GM23338 (cell line): ENCODE measurements at places on chromosomes 2 and 18.

DNA sequence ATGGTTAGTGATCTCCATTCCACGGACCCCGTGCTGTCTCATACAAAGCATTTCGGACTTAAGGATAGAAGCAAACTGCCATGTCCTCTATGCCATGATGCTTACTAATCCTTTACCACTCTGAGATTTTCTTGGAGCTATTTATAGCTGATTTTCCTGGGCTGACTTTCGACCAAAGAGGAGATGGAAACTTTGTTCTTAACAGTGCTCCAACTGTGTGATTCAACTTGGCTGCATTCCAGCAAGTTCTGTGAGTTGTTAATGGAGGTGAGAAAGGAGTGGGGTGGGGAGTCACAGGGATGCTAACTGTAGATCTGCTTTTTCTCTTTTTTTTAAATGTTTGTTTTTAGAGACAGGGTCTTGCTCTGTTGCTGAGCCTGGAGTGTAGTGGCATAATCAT is 45.5 kb upstream of the MSH2 start:
- DNase-seq = no peak

- DNase-seq = no peak
Measured at GRCh38 chr18:51076503-51076902, 46.5 kb downstream of the SMAD4 start.

DNA sequence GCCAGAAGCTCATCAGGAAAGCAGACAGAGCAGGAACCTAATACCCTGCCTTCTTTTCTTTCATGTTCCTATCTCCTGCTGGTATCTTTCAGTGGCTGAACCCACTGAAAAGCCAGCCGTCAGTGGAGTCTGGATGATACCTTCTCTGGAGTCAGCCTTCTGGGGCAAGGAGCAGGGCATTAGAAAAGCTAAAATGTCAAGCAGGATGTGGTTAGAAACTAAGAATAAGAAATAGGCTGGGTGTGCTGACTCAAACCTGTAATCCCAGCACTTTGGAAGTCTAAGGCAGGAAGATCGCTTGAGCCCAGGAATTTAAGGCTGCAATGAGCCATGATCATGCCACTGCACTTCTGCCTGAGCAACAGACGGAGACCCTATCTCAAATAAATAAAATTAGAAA is 642.0 kb upstream of the FSHR start:
- DNase-seq = no peak

DNA sequence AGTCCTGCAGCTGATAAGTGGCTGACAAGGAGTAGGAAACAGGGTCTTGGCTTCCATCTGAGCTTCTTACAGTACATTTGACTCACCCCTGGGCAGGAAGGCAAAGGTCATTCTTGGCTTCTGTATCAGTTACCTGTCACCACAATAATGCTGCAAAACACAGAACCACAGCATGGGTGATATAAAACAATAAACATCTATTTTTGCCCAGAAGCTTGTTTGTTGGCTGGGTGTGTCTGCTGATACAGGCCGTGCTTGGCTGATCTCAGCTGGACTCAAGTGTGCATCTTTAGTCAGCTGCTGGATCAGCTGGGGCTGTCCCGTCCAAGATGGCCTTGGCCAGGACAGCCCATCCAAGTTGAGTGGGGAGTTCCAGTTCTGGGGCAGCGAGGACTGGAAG is 34.7 kb downstream of the ONECUT2 start:
- no peak for DNase-seq

GRCh38 chr18:76410033-76410432 is 85.0 kb downstream of the ZNF516 start:
- no peak for DNase-seq

- no peak for DNase-seq
Measured at GRCh38 chr18:9755615-9756014, 47.5 kb downstream of the RAB31 start.

DNA sequence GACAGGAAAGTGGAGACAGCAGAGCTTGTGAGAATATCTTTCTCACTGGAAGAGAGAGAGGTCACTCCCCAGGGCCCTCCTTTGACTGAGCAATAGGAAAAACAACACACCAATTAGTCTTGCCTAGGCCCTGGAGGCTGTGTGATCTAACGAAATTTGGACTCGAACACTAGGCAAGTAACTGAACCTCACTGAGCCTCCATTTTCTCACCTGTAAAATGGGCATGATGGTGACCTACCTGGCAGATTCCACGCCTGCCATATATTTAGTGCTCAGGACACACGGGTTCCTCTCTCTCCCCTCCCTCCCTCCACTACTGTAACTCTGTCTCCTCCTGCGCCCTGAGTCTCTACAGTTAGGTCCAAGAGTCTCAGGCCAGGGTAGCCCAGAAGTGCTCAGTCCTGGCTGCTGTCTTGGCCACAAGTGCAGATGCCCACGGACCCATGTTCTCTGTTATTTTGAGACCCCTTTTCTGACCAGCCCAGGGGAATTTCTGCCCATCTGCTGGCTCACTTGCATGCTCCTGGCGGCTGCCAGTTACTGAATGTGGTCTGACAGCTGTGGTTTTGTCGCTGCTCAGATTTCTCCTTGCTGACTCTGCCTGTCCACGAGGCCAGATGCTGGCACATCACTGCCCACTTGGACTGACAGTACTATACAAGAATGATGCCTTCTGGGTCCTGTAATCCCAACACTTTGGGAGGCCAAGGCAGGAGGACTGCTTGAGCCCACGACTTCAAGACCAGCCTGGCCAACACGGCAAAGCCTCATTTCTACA is 9.6 kb upstream of the GIGYF2 start:
- no peak for DNase-seq
